ENCODE measurements at places on chromosomes 11 and 22. TPM values are rescaled to one million over a fixed set of nuclear protein-coding genes. Genes with fewer than 3 reads are reported as not detected.

GRCh38 chr11:26106726-26107125 lies 225.2 kb upstream of the ANO3 start:
- no peak for DNase-seq

GRCh38 chr11:107928767-107929507 lies 689 bp downstream of the RAB39A start:
- DNase-seq, result no peak

DNA sequence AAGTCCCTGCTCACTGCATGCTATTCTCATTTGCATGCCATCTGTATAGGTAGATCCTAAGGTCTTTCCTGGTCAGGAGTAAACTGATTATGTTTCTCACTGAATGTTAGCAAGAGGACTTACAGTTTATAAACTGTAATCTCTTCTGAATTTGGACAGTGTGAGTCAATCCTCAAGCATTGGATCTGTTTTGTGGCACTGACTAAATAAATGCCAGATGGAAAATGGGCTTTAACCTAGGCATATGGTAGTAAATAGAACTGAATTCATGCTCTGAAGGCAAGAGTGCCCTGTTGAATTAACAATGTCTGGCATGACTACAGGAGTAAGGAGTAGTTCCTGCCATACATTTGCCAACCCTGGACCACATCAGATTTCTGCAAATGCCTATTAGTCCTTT lies 11.4 kb downstream of the FAM181B start:
- DNase-seq, result no peak

- no peak for DNase-seq
These were observed 5.7 kb downstream of the C1QTNF6 start for GRCh38 chr22:37182101-37182948.

- DNase-seq, result no peak
These were observed 254.8 kb downstream of the CNTN5 start for GRCh38 chr11:99275521-99275920.

DNA sequence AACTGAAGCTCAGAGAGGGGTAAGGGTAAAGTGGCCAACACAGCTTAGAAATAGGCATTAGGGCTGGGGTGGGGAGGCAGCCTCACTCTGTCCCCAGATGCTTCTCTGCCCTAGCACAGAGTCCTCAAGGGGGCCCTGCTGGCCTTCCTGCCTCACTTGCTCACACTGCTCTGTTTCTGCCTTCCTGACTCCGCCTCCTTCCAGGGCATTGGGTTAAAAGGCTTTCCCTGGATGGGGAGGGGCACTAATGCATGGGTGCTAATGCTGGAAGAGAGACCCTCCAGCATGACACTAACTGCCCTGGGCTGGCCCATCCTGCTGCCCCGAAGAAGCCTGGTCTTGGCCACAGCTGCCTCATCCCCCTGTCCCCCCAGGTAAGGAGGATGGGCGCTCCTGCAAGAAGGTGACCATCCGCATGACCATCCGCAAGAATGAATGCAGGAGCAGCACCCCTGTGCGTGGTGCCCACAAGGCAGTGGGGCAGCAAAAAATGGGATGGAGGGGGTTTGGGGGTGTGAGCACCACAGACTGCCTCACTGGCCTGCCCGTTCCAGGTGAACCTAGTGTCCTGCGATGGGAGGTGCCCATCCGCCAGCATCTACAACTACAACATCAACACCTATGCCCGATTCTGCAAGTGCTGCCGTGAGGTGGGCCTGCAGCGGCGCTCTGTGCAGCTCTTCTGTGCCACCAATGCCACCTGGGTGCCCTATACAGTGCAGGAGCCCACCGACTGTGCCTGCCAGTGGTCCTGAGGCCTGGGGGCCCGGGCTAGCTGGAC lies 74.0 kb upstream of the MYOD1 start:
- DNase-seq, result no peak

GRCh38 chr11:58923300-58923788 lies 15.9 kb upstream of the GLYATL1 start:
- DNase-seq, result no peak

DNA sequence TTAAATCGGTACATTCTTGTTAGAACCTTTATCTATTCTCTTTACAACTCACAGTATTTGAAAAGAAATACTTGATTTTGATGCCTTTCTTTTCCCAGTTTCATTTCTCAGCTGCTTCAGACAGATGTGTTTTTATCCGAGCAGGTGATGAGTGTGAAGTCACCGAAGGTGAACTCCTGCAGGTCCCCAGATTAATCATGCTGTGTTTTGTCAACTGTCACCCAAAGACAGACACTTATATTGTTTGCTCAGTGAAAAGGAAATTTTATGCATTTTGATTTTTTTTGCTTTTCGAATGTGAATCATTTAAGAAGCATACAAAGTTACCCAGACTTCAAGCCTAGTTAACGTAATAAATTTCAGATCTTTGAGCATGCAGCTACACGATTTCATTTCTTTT lies 7.8 kb upstream of the TMPRSS13 start:
- DNase-seq, result no peak

Gene TPBGL
- polyA plus RNA-seq, result 0.05 TPM

Gene MMP13
- polyA plus RNA-seq, result not detected

Gene TMEM191B
- 0.07 TPM for polyA plus RNA-seq

Gene KCNJ1
- polyA plus RNA-seq, result not detected

Gene GLB1L2
- polyA plus RNA-seq, result 0.48 TPM
